ENCODE measurements at places on chromosomes 16 and 17. TPM values are rescaled to one million over a fixed set of nuclear protein-coding genes. Genes with fewer than 3 reads are reported as not detected.

DNA sequence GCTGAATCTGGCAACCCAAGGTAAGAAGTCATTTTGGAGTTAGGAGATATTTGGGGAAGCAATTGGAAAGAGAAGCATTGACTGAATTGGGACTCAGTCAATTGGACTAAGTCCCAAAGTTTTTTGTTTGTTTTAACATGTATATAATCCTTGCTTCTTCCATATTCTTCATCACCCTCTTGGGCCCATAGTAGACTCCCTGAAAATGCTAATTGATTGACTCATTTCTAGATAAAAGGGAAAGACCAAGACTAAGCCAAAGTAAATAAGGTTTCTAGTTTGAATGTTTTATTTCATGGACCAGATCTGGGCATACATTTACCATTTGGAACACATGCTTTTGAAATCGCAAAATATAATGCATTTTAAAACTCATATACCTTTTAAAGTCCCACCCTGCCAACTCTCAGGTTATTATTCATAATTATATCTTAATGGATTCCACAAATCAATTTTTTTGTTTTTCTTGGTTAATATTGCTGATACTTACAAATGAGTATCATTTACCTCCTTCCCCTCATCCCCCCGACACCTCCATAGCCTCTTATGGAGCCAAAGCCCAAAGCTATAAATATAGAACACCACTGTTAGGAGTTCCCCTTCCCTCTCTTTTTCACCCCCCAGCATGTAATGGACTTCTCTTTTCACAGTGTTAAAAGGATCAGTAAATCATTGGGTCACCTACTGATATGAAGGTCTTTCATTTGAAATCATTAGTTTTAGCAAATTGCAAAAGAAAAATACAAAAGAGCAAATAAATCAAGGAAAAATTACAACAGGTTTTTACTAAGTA, 674.0 kb upstream of the SOX9 start:
- DNase-seq: no peak

DNA sequence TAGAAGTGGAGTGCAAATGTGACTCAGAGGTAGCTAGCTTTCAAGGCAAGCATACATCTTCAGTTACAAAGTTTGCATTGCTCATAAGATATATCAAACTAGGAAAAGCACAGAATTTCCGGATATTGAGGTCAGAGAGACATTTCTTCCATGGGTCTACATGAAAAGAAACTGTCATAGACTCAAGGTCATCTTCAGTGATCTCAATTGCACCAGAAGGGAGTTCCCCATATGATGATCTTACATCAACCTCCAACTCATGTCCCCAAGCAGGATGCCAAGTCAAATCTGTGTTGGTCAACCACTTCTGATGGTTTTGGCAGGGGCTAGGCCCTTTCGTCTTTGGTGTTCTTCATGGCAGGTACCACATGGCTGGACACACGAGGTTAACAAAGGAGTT, 459.9 kb upstream of the MAF start:
- DNase-seq: no peak

DNA sequence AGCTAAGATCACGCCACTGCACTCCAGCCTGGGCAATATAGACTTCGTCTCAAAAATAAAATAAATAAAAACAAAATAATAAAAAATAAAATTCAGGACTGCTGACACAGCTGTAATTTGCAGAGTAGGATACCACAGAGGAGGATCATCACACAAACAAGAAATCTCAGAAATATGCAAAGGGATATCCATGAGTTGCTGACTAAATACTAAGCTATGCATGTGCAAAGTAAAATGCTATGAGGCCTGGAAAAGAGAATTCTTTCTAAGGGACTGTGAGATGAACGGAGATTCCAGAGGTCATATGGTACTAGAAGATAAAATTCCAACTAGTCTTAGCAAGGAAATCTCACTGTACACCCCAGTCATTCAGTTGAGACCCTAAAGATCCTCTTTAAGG, 74.8 kb downstream of the SLC39A11 start:
- no peak for DNase-seq

- DNase-seq: no peak
Measured at GRCh38 chr16:79498928-79499327, 101.6 kb downstream of the MAF start.

DNA sequence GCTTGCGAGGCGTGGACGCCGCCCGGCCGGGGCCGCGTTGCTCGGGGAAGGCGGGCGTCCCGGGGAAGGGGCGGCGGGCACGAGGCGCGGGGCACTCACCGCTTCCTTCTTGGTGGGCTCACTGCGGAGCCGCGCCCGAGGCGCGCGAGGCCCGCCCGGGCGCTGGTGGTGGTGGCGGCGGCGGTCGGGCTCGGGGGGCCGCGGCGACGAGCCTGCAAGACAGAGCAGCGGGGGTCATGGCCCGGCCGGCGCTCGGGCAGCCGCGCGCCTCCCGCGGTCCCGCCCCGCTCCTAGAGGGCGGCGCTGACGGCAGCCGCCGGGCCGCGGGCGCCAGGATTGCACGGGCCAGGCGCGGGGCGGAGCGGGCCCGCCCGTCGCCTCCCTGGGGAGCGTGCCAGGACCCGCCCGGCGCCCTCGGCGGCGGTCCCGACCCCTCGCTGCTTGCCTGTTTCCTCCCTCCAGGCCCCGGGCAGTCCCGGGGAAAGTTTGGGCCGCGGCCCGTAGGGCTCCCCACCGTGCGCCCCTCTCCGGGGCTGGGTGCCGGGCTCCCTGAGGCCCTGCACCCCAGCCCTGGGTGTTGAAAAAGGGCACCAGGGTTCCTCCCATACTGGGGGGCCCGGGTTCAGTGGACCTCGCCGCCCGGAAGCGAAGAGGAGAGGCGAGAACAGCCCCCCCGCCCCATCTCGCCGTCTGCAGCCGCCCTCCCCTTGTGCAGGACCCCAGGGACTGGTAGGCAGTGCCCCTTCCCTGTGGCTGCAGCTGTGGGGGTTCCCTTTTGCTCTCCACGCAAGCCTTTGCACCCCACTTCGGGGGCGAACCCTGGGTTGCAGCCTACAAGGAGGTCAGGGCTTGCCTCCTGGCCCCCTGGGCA, at the start of gene C16orf74:
Gene C16orf74, minus strand, starts transcription at position 270 of the 871 bp plus-strand sequence. CDS start 15,879 bp downstream, outside the sequence.
- no peak for DNase-seq

- no peak for DNase-seq
Measured at GRCh38 chr17:56785405-56785804, 48.3 kb downstream of the C17orf67 start.

KRTAP9-4 gene
- not detected for total RNA-seq

CCDC137 gene
- total RNA-seq: 14.4 TPM

All from breast epithelium (tissue), 4 donors.